Heart left ventricle (tissue), 16 donors: ENCODE measurements at places on chromosomes 7 and 10. TPM values are rescaled to one million over a fixed set of nuclear protein-coding genes. Genes with fewer than 3 reads are reported as not detected.

- no peaks in the 10 kb centered on the region for H3K27me3 ChIP-seq
- no peaks in the 10 kb centered on the region for H3K4me1 ChIP-seq
- DNase-seq, result no peak
- no peak overlapping the region for H3K27ac ChIP-seq
- no peaks in the 10 kb centered on the region for H3K36me3 ChIP-seq
Observed at GRCh38 chr10:36789974-36790373, 335.4 kb upstream of the ANKRD30A start.

DNA sequence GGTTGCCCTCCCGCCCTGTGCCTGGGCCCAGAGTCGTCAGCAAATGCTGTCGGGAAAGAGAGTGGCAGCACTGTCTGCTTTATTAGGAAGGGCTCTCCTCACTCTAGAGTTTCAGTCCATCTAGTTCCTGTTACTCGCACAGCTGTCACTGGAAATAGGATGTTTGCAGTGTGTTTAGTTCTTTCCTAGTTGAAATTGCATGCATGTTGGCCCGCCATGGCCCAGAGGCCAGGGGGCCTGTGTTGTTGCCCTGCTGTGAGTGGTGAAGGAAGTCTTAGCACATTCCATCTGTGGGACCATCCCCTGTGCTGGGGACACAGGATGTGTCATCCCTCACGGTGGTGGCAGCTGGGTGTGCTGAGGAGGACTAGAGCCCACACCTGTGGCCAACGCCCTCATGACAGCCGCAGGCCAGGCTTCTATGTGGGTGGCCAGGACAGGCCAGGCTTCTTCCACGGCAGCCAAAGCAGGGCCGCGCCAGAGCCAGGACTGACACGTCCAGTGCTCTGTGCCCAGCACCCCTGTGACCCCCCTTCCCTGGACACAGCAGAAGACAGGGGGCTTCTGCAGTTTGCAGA, 45.4 kb downstream of the ZNF467 start:
- no peak overlapping the region for H3K4me3 ChIP-seq
- no peaks in the 10 kb centered on the region for H3K27me3 ChIP-seq
- no peaks in the 10 kb centered on the region for H3K4me1 ChIP-seq

DNA sequence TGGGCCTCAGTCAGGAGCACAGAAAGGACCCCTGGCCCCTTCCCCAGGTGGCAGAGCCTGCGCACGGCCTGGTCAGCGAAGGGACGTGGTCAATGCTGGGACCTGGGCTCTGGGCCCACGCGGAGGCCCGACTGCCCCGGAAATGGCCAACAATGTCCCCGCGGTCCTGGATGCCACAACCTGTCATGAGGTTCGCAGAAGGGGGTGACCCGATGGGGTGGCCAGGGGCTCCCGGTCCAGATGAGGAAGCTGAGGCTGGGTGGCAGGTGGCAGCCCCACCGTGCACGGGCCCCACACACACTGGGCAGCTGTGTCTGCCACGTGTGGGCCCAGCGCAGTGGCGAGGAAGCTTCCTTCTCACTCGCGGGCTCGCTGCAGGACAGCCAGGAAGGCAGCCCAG, 49.4 kb downstream of the DPYSL4 start:
- no peaks in the 10 kb centered on the region for H3K36me3 ChIP-seq
- no peak overlapping the region for H3K4me3 ChIP-seq
- no peaks in the 10 kb centered on the region for H3K4me1 ChIP-seq
- H3K27ac ChIP-seq, result no peak overlapping the region
- DNase-seq, result peak; percentile 51
- no peaks in the 10 kb centered on the region for H3K27me3 ChIP-seq

DUSP5 gene
- total RNA-seq, result 23.0 TPM

DPCD gene
- 23.8 TPM for total RNA-seq

DNA sequence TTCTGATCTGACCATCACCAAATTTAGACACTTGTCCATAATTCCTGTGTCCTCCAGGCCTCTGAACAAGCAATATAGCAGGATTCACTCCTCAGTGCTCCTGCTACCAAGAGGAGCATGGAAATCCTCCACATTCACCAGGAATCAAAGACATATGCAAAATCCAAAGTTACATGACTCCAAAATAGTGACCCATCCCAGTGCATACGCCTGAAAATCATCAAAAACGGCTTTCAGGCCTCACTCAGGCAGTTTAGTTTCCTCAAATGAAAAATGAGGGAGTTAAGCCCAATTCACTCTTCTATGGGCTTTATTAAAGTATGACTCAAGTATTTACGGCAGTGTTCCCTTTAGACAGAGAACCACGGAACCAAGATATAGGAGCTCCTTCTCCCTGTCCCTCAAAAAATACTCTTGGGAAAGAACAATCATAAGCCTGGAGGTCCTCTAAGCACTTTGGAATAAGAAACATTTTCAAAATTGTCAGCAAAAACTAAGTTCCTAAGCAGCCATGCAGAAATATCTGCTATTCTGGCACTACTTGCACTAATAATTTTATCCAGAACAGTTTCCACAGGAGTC, 240.7 kb downstream of the PARD3 start:
- H3K27me3 ChIP-seq, result no peaks in the 10 kb centered on the region
- H3K4me1 ChIP-seq, result no peaks in the 10 kb centered on the region
- no peaks in the 10 kb centered on the region for H3K36me3 ChIP-seq
- no peak overlapping the region for H3K27ac ChIP-seq
- DNase-seq, result no peak

GRCh38 chr10:24951201-24952142, 934 bp downstream of the PRTFDC1 start:
- peak overlapping the region; percentile 62 for H3K4me3 ChIP-seq
- no peaks in the 10 kb centered on the region for H3K36me3 ChIP-seq
- no peaks in the 10 kb centered on the region for H3K27me3 ChIP-seq

TDRD1 gene
- 1.3 TPM for total RNA-seq

DNA sequence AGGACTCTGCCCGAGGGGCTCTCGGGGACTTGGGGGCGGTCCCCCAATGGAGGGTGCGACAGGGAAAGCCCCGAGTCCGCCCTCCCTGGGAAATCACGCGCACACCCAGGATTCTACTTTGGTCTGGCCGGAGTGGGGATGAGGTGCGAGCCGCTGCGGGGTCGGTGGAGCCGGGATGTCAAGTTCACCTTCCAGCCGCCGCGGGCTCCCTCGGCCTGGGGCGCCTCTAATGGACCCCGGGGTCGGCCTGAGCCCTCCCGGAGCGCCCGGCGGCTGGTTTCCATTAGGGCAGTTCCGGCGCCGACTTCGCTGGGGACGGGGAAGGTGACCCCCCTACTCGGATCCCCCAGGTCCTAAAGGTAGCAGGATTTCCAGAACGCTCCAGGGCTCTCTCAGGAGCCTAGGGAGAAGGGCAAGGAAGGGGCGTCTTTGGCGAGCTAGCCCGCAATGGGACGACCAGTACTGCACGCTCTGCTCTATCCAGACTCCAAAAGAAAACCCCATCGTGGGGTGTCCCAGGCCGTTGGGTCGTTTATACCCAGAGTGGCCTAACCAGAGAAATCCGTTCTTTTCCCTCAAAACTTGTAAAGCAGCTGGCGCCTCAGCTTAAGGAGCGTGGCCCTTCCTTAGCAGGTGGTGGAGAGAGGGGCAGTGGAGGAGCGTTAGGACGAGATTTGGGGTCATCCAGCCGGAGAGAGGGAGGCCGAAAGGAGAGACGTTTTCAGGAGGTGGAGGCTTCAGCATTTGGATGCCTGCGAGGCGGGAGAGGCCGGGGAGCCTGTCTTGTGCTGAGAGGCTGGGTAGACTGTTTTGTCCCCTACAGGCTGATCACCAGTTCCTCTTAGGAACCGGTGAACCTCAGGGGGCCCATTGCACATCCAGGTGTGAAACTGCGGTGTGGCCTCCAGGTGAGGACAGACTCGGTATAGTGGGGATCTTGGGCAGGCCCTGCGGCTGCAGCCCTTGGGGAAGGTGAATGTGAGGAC, 860 bp upstream of the WDR86 start:
- H3K36me3 ChIP-seq, result no peaks in the 10 kb centered on the region
- no peak overlapping the region for H3K27ac ChIP-seq
- H3K27me3 ChIP-seq, result peaks cover 49% of the 10 kb centered on the region
- peak overlapping the region; percentile 52 for H3K4me3 ChIP-seq
- DNase-seq, result no peak

DNA sequence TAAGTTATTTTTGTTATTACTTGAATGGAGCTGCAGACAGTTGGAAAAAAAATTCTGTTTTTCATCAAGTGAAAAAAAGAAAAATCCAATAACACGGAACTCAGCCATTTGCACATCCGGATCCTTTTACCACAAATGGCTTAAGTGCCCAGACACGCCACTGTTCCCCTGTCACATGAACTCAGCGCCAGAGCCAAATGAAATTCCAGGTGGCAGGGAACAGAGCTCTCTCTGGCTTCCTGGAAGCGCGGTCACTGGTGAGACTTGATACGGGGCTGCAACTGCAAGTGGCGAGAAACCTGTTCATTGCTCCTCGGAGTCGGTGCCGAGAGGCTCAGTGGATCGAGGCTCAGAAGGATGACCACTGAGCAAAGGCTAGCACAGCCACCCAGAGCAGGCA, 60.8 kb upstream of the NPTX2 start:
- DNase-seq, result no peak
- H3K36me3 ChIP-seq, result no peaks in the 10 kb centered on the region
- H3K27ac ChIP-seq, result no peak overlapping the region
- no peaks in the 10 kb centered on the region for H3K4me1 ChIP-seq
- no peak overlapping the region for H3K4me3 ChIP-seq

ARHGEF5 gene
- 1.4 TPM for total RNA-seq

PKD1L1 gene
- total RNA-seq, result 2.3 TPM

OR13A1 gene
- not detected for total RNA-seq

GRCh38 chr10:49113741-49114141, 1.6 kb downstream of the VSTM4 start:
- DNase-seq, result no peak
- H3K36me3 ChIP-seq, result no peaks in the 10 kb centered on the region
- H3K4me1 ChIP-seq, result peaks cover 30% of the 10 kb centered on the region
- peak overlapping the region; percentile 68 for H3K4me3 ChIP-seq
- peak overlapping the region; percentile 79 for H3K27ac ChIP-seq

DNA sequence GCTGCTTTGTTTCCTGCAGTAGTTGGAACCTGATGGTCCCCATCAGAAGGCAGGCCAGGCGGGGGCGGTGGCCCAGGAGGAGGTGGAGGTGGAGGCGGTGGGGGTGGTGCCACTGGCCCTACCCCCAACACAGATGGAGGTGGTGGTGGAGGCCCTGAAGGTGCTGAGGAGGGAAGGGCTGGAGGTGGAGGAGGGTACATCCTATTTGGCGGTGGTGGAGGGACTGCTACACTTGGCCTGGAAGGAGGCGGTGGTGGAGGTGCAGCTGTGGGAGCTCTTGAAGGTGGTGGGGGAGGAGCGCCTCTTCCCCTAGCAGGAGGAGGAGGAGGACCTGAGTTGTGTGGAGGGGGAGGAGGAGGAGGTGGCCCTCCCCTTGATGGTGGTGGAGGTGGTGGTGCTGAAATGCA, 36.8 kb downstream of the LMOD2 start:
- no peaks in the 10 kb centered on the region for H3K27me3 ChIP-seq
- DNase-seq, result no peak
- no peak overlapping the region for H3K4me3 ChIP-seq
- no peak overlapping the region for H3K27ac ChIP-seq
- H3K36me3 ChIP-seq, result peaks cover 94% of the 10 kb centered on the region

GRCh38 chr7:132354527-132354926, 221.7 kb downstream of the PLXNA4 start:
- H3K27me3 ChIP-seq, result no peaks in the 10 kb centered on the region
- H3K4me1 ChIP-seq, result peaks cover 7% of the 10 kb centered on the region
- no peak overlapping the region for H3K4me3 ChIP-seq
- no peak overlapping the region for H3K27ac ChIP-seq
- DNase-seq, result no peak

DNA sequence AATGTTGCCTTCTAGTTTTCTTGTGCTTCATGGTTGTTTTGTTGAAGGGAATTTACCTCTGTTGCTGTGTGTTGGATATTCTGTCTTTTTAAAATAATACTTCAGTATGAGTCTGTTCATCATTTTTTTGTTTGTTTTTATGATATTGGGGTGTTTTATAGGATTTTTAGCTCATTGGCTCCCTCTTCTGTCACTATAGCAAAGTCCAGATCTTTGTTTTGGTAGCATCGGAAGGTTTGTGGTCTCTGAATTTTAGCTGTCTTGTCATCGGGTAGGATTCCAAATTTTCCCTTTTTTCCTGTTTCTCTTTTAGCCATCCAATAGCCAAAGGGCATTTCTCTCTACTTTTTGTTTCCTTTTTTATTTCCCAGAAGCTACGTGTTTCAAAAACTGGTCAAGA, 91.4 kb downstream of the EXOC4 start:
- H3K4me3 ChIP-seq, result no peak overlapping the region
- H3K27ac ChIP-seq, result no peak overlapping the region
- no peak for DNase-seq
- H3K4me1 ChIP-seq, result no peaks in the 10 kb centered on the region
- H3K36me3 ChIP-seq, result no peaks in the 10 kb centered on the region
- H3K27me3 ChIP-seq, result no peaks in the 10 kb centered on the region

- H3K4me3 ChIP-seq, result no peak overlapping the region
- H3K4me1 ChIP-seq, result no peaks in the 10 kb centered on the region
- H3K36me3 ChIP-seq, result no peaks in the 10 kb centered on the region
- DNase-seq, result no peak
- no peaks in the 10 kb centered on the region for H3K27me3 ChIP-seq
Observed at GRCh38 chr10:8628351-8628750, 573.9 kb downstream of the GATA3 start.
